ENCODE measurements at places on chromosomes 7 and 10.

DNA sequence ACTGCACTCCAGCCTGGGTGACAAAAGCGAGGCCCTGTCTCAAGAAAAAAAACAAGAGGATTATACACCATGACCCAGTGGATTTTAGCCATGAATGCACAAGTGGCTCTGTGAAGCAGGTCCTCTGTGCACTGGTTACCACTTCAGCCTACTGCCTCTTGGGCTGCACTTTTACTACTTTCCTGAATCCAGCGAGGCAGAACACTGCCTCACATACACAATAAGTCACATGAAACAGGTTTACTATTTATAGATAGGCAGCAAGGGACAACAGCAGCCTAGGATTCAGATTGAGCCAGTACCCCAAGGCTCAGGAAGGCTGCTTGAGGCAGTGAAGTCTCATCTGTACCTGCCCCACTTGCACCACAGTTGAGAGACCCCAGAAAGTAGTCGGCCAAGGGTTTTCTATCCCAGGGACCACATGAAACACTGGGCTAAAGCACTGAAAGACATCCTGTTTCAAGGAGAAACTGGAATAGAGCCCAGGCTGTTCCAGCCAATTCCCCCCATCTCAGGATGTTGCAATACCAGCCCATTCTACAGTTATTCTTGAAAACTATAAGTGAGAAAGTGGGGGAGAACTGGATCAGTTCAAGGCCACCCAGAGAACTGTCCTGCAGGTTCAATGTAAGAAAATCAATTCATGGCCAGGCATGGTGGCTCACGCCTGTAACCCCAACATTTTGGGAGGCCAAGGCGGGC, 10.3 kb upstream of the OGDH start:
- no peak overlapping the region for H3K4me3 ChIP-seq
- no peaks in the 10 kb centered on the region for H3K4me1 ChIP-seq
- no peaks in the 10 kb centered on the region for H3K27me3 ChIP-seq
- DNase-seq = no peak
- no peak overlapping the region for H3K27ac ChIP-seq

- H3K27ac ChIP-seq = no peak overlapping the region
- no peaks in the 10 kb centered on the region for H3K27me3 ChIP-seq
- no peaks in the 10 kb centered on the region for H3K36me3 ChIP-seq
- H3K4me1 ChIP-seq = peaks cover 37% of the 10 kb centered on the region
- DNase-seq = peak; percentile 28
Observed at GRCh38 chr10:113541549-113541927, 11.3 kb upstream of the HABP2 start.

DNA sequence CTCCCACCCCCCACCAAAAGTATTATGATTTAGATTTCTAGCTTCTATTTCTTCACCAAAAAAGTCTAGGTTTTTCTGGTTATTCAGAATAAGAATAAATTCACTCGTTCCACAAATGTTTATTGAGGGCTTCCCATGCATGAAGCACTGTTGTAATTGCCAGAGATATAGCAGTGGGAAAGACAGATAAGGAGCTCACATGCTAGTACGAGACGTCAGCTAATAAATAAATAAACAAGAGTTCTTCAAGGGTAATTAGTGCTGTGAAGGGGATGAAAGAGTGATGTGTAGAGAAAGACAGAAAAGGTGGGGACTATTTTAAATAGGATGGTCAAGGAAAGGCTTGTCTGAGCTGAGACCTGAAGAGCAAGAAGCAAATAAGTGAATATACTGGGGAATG, 38.1 kb upstream of the SEPTIN7 start:
- no peak overlapping the region for H3K27ac ChIP-seq
- no peak overlapping the region for H3K4me3 ChIP-seq
- no peaks in the 10 kb centered on the region for H3K36me3 ChIP-seq
- H3K27me3 ChIP-seq = no peaks in the 10 kb centered on the region

- no peak for DNase-seq
- H3K36me3 ChIP-seq = no peaks in the 10 kb centered on the region
- peaks cover 41% of the 10 kb centered on the region for H3K4me1 ChIP-seq
- no peak overlapping the region for H3K27ac ChIP-seq
Observed at GRCh38 chr7:129828078-129828762, 124.5 kb downstream of the UBE2H start.

DNA sequence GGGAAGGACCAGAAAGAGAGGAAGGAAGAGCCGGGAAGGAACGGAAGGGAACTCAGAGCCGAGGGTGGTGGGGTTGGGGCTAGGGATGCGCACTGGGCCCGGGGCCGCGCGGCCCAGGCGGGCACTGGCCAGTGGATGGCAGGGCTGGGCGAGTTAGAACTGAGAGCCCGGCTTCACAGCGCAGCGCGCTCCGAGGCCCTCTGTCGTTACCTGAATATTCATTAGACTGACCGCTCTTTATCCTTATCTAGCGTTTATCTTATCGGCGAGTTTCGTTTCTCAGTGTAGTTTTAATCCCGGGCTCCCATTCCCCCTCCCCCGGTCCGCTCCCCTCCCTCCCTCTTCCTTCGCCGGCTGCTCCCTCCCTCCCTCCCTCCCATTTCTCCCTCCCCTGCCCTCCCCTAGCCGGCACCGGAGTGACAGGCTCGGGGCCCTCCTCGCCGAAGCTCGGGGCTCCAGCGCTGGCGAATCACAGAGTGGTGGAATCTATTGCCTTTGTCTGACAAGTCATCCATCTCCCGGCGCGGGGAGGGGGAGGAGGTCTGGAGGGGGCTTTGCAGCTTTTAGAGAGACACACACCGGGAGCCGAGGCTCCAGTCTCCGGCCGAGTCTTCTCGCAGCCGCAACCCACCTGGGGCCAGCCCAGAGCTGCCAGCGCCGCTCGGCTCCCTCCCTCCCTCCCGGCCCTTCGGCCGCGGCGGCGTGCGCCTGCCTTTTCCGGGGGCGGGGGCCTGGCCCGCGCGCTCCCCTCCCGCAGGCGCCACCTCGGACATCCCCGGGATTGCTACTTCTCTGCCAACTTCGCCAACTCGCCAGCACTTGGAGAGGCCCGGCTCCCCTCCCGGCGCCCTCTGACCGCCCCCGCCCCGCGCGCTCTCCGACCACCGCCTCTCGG, at the start of gene PAX2:
TSS of gene PAX2 (plus strand) at position 596 of the 895 bp plus-strand sequence. CDS start 679 bp downstream, outside the sequence.
- peaks cover 53% of the 10 kb centered on the region for H3K4me1 ChIP-seq
- peaks cover 4% of the 10 kb centered on the region for H3K27me3 ChIP-seq
- H3K36me3 ChIP-seq = no peaks in the 10 kb centered on the region
- no peak within 1 kb of the TSS for H3K27ac ChIP-seq

DNA sequence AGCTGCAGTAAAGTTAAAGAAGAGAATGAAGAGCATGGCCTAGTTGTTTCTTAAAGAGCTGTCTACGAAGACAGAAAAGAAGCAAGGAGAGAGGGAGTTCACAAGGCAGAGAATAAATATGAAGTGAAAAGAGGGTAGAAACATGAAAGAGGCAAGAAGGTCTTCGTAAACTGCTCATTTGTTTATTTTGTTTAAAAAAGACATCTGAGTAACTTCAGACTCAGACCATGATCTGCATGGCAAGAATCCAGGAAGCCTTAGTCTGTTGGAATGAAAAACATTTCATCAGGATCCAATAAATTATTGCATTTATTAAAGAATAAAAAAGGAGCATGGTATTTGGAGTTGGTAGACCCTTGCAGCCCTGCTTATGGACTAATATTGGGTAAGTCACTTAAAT, 151.1 kb downstream of the SEM1 start:
- H3K36me3 ChIP-seq = no peaks in the 10 kb centered on the region
- no peak for DNase-seq
- no peak overlapping the region for H3K4me3 ChIP-seq
- no peaks in the 10 kb centered on the region for H3K27me3 ChIP-seq

GRCh38 chr7:115297656-115298055, 375.8 kb downstream of the MDFIC start:
- DNase-seq = peak; percentile 16
- no peaks in the 10 kb centered on the region for H3K27me3 ChIP-seq
- H3K27ac ChIP-seq = no peak overlapping the region
- H3K36me3 ChIP-seq = no peaks in the 10 kb centered on the region

GRCh38 chr10:122478971-122479370, 17.6 kb downstream of the HTRA1 start:
- no peaks in the 10 kb centered on the region for H3K36me3 ChIP-seq
- no peak overlapping the region for H3K4me3 ChIP-seq
- DNase-seq = no peak
- H3K27me3 ChIP-seq = no peaks in the 10 kb centered on the region
- no peaks in the 10 kb centered on the region for H3K4me1 ChIP-seq

- H3K4me1 ChIP-seq = peaks cover 52% of the 10 kb centered on the region
- H3K4me3 ChIP-seq = no peak overlapping the region
- peaks cover 7% of the 10 kb centered on the region for H3K36me3 ChIP-seq
- H3K27me3 ChIP-seq = no peaks in the 10 kb centered on the region
- H3K27ac ChIP-seq = peak overlapping the region; percentile 66
- no peak for DNase-seq
Observed at GRCh38 chr7:73735528-73735905, 3.1 kb downstream of the ABHD11 start.

DNA sequence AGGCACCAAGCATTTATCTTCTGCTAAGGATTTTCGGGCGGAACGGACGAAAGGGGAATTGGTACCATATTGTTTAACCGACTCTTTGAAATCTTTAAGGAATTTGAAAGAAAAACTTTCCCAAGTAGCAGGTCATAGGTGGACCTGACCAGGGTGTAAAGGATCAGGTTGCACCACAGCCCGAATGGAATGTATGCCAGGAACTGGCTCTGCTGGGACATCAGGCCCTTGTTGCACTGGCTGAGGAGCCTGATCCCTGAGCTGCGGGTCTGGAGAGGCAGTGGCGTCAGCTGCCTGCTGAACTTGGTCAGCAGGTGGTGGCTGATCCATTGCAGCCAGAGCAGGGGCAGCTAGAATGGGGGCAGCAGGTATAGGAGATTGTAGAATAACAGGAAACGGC, 41.4 kb upstream of the AKR1C2 start:
- no peaks in the 10 kb centered on the region for H3K36me3 ChIP-seq
- H3K4me1 ChIP-seq = peaks cover 28% of the 10 kb centered on the region
- DNase-seq = no peak
- no peak overlapping the region for H3K27ac ChIP-seq
- H3K27me3 ChIP-seq = no peaks in the 10 kb centered on the region

DNA sequence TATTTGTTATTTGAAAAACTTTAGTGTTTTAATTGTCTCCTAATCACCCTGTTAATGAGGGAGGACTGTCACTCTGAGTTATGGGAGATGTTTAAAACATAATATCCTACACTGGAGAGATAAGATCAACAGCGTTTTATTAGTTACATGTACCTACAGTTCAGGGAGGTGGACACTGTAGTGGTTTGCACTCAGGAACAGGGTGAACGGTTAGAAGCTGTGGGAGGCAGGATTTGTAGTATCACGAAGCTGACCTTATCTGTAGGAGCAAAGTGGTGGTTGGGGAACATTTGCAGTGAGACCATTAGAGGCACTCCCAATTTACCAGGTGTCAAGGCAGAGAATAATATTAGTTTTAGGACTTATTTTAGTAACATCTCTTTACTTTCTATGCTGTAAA, 193.3 kb upstream of the KCND2 start:
- H3K27ac ChIP-seq = no peak overlapping the region
- H3K4me1 ChIP-seq = no peaks in the 10 kb centered on the region
- no peak for DNase-seq
- H3K4me3 ChIP-seq = no peak overlapping the region
- H3K36me3 ChIP-seq = no peaks in the 10 kb centered on the region
- H3K27me3 ChIP-seq = no peaks in the 10 kb centered on the region

DNA sequence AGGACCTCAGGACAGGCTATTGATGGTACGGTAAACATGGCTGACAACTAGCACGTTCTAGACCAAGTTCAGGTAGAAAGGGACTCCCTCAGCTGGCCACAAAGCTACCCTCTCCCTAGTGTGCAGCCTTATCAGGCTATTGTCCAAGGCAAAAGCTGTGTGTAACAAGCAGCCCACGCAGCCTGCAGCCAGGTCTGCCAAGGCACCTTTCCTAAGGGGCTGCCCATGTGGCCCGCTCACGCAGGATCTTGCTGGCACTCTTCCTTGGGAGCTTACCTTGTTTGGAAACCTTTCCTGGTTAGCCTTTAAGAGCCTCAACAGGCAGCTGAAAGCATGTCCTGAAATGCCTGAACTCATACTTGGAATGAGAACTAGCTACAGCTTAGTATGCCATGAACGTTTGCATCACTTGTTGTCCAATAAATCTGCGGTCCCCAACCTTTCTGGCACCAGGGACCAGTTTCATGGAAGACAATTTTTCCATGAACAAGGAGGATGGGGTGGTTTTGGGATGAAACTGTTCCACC, 51.7 kb downstream of the SYPL1 start:
- DNase-seq = no peak
- H3K4me1 ChIP-seq = peaks cover 35% of the 10 kb centered on the region
- no peak overlapping the region for H3K4me3 ChIP-seq
- no peaks in the 10 kb centered on the region for H3K27me3 ChIP-seq
- no peaks in the 10 kb centered on the region for H3K36me3 ChIP-seq

- H3K27me3 ChIP-seq = no peaks in the 10 kb centered on the region
- H3K27ac ChIP-seq = no peak overlapping the region
- no peak overlapping the region for H3K4me3 ChIP-seq
- DNase-seq = no peak
- H3K4me1 ChIP-seq = no peaks in the 10 kb centered on the region
- no peaks in the 10 kb centered on the region for H3K36me3 ChIP-seq
Observed at GRCh38 chr7:37365405-37365804, 83.3 kb downstream of the ELMO1 start.

- no peaks in the 10 kb centered on the region for H3K27me3 ChIP-seq
- H3K27ac ChIP-seq = no peak overlapping the region
- H3K4me3 ChIP-seq = no peak overlapping the region
- no peaks in the 10 kb centered on the region for H3K36me3 ChIP-seq
- DNase-seq = no peak
- H3K4me1 ChIP-seq = no peaks in the 10 kb centered on the region
Observed at GRCh38 chr10:104574838-104575237, 66.3 kb upstream of the SORCS3 start.

All from body of pancreas (tissue), 4 donors.